KBM-7 (cell line): ENCODE measurements at places on chromosomes 5 and 9.
A peak's percentile ranks its signal among the peaks of the same experiment; 100 is the strongest.

- DNase-seq, result peak; percentile 63
Measured at GRCh38 chr9:137294091-137294680, 7.9 kb downstream of the NRARP start.

GRCh38 chr5:8349855-8350254, 480.9 kb downstream of the MTRR start:
- peak; percentile 39 for DNase-seq

DNA sequence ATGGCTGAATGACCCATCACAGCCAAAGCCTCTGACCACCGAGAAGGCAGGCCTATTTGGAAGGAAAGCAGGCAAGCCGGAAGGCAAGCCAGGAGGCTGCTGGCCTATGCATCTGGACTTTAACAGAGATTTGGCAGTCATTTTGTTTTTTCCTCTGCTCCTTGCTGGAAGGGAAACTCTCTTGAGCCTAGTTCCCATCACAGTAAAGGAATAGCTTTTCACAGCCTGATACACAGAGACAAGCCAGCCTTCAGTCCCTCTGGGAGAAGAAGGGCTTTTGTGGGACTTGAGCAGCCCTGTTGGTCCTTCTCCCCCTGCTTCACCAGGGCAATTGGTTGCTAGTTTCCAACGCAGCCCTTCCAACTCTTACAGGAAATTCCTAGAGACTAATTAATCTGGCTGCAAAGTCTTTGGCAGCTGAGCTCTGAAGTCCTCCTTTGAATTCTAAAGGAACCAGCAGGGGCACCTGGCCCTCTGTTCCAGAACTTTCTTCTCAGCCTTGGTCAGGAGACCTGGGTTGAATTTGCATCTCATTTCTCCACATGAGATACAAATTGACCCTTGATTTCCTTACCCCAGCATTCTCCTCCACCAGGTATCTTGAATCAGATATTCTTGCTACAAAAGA, 157.3 kb upstream of the EPB41L4A start:
- no peak for DNase-seq

- DNase-seq, result peak; percentile 53
Measured at GRCh38 chr9:137694962-137695875, 76.4 kb downstream of the EHMT1 start.

DNA sequence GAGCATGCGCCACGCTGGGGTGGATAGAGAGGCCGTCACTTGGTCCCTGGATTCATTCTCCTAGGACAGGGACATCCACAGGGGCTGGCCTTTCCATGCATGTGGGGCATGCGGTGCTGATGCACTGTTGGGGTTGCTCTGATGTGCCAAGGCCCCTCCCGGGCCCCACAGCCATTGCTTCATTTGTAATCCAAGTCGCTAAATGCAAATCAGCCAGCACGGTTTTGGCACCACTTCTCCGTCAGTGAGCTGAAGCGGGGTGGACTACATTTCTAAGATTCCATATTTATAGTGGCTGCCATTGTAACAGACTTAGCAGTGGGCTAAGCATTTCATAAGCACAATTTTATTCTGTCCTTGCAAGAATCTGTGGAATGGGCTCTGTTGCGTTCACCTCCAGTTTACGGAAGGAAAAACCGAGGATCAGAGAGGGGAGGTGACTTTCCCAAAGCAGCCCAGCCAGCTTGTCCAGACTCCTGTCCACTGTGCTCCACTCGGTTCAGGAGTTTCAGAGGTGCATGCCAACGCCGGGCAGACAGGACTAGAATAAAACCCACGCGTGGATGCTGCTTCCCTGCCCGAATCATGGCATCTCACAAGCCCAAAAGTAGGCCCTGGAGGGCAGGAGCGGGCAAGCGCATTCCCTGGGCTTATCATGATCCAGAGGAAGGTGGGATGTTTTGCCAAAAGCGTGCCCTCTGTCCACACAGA, 102.6 kb upstream of the COL5A1 start:
- no peak for DNase-seq

GRCh38 chr5:138359621-138360020, 7.1 kb downstream of the KDM3B start:
- DNase-seq, result no peak

- DNase-seq, result no peak
Measured at GRCh38 chr5:156366521-156366920, 39.6 kb downstream of the SGCD start.

DNA sequence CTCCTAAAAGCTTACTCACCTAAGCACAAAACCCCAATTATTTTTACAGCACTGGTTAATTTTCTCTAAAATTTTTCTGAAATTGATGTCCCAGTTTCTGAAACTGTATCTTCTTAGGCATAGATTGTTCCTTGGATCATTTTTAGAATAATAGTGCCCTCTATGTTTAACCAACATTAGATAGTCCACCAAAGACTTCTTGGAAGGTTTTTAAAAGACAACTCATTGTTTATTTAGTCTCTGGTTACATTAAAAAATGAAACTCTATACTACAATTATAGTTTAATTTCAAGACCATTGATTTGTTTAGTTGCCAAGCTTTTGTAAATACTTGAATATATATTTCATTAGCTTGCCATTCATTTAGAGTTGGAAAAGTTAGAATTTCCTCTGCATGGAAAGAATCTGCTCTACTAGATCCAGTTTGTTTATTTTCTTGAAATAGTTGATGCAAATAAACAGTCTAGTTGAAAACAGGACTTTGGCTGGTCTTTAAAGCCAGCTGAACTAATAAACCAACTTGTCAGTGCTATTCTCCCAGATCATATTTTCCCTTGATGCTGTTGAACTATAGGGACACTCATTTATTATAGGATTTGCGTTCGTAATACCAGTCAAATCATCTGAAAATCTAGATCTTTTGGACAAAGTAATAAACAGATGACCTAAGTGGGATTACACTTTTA, 990.5 kb downstream of the TLE1 start:
- DNase-seq, result no peak

DNA sequence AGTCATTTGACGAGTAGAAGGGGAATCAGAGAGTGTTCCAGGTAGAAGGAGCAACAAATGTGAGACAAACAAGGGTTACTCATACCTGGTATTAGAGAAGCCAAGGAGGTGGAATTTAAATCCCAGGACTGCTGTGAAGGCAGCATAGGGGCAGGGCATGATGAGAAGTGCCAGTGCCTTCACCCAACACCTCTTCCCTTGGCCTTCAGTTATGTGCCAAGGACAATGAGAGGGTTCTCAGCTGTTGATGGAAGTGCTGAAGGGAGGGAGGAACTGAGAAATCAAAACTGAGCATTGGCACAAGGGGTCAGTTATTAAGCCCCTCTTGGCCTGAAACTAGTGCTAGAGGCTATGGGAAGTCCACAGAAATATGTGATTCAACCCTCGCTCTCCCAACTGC, 50.3 kb downstream of the GARNL3 start:
- no peak for DNase-seq

GRCh38 chr5:177405805-177406204, 3.6 kb downstream of the F12 start:
- DNase-seq, result peak; percentile 75

- no peak for DNase-seq
Measured at GRCh38 chr5:156473269-156473908, 146.4 kb downstream of the SGCD start.

- peak; percentile 66 for DNase-seq
Measured at GRCh38 chr5:142014911-142015584, 2.2 kb upstream of the GNPDA1 start.

DNA sequence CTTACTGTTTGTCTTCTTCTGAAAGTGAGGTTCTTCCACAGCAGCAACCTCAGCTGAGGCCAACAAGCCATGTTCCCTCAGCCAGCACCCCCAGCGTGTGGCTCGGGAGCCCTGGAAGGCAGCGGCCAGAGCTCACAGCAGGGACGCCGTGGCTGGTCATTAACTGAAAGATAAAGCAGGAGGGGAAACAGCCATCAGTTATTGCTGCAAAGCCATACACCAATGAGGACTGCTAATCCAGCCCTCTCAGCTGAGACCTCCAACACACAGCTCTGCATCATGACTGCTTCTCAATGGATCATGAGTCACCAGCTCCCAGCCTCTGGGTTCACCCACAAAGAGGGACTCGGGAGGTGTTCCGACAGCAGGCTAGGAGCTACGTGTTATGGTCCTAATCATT, 24.3 kb downstream of the ABCA1 start:
- DNase-seq, result no peak

- no peak for DNase-seq
Measured at GRCh38 chr5:110048491-110048890, 358.8 kb downstream of the MAN2A1 start.

DNA sequence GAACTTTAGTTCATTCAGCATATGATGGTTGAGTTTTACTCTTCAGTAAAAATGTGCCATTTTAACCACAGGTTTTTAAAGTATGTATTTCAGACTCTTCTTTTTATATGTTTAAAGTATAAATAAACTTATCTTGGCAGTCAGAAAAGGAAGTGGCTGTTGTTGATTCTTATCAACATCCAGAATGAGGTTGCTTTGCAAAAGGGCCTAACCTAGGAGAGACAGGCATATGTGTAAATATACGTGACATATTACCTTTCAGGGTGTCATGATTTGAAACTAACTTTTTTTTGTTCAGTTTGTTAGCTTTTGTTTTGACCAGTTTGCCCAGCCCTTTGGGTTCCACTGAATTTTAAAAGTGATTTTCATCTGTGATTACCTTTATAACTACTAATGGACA, 7.4 kb downstream of the SMARCA2 start:
- DNase-seq, result peak; percentile 43

GRCh38 chr9:98291820-98292219, 36.4 kb upstream of the TBC1D2 start:
- no peak for DNase-seq

- DNase-seq, result no peak
Measured at GRCh38 chr5:177512736-177513380, 3.2 kb upstream of the DOK3 start.

DNA sequence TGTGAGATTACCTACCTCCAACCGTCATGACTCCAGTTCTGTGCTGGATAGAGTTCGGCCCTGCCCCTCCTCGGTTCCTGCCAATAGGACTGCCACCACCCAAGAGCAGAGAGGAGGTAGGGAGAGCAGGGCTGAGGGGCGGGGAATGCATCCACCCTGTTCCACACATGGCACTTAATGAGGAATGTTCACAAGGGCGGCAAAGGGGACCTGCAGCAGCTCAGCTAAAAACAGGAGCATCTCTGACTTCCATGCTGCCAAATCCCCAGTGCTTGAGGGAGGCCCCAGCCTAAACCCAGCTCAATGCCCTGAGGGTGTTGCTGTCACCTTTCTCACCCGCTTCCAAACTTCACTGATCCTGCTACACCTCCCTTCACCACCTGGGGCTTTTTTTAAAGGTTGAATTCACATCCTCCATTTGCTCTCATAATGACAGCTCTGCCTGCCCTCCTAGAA, 7.8 kb upstream of the DELE1 start:
- no peak for DNase-seq

DNA sequence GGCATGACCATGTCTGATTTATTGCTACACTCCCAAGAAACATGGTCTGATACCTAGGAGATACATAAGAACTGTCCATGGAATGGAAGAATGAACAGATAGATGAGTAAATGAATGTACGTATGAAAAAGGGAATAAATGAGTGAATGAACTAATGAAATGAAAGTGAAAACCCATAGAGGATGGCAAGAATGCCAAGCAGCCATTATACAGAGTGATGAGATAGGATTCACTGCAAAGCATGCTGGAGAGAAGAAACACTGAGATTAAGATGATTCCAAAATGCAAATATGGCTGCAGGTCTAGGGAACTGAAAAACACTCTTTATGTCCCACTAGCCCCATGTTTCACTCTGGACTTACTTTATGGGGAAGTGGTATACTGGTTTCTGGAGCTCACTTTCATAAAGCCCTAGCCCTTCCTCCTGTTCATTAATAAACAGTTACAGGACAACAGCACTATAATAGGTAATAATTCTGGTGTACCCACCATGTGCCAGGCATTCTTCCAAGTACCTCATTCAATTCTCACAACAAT, 170.3 kb upstream of the RAD23B start:
- DNase-seq, result no peak

GRCh38 chr9:125887172-125887571, 140.0 kb downstream of the PBX3 start:
- no peak for DNase-seq

GRCh38 chr9:126449725-126450667, 123.4 kb downstream of the MVB12B start:
- DNase-seq, result no peak

DNA sequence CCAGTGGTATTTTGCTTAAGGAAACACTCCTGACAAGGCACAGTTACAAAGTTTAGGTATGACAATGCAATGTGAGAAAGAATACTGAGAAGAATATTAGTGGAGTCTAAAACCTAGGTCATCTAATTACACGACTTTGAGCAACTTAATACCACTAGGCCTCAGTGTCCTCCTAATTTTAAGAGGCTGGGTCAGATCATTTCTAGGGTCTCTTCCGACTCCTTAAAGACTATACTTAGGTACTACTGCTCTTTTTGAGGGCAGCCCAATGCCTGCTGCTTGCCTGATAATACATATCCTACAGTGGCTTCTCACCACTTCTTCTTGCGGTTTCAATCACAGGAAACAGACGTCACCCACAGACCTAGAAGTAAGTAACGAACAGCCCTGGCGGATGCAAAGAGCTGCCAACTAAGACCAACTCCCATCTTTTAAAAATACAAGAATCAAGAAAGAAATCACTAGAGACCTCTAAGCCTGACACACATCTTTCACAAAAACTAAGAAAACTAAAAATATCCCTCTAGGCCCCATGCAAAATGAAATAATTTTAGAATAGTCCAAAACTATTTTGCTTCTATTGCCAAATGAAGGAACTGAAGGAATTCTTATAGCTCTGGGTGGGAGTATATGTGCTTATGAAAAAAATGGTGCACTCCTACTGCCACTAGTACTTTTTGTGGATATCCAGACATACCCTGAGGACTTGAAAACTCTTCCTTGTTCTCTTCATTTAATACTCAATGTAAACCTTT, 13.1 kb downstream of the DIAPH1 start:
- DNase-seq, result peak; percentile 97

GRCh38 chr9:19807182-19807892, 18.5 kb upstream of the SLC24A2 start:
- DNase-seq, result no peak

DNA sequence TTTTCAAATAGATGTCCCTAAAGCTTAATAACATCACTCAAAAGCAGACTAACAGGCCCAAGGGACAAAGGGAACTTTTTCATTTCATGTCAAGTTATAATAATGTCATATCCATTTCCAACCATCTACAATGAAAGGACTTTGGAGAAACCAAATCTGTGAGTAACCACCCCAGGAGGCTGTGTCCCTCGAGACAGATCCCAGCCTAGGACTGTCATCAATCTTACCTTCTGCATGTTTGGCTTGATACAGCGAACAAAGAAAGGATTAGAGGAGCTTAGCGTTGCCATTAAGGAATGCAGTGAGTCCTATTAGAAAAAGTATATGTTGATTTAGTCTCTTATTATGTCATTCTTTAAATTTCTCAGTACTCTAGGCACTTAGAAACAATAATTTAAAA, 137.8 kb upstream of the RETREG1 start:
- DNase-seq, result no peak

- no peak for DNase-seq
Measured at GRCh38 chr9:129195606-129196005, 17.5 kb upstream of the IER5L start.

- DNase-seq, result no peak
Measured at GRCh38 chr9:121326130-121326838, 43.8 kb downstream of the STOM start.
